ENCODE measurements at places on chromosomes 3 and 15.

- no peak for DNase-seq
Measured at GRCh38 chr3:42057561-42058211, 33.5 kb upstream of the TRAK1 start.

DNA sequence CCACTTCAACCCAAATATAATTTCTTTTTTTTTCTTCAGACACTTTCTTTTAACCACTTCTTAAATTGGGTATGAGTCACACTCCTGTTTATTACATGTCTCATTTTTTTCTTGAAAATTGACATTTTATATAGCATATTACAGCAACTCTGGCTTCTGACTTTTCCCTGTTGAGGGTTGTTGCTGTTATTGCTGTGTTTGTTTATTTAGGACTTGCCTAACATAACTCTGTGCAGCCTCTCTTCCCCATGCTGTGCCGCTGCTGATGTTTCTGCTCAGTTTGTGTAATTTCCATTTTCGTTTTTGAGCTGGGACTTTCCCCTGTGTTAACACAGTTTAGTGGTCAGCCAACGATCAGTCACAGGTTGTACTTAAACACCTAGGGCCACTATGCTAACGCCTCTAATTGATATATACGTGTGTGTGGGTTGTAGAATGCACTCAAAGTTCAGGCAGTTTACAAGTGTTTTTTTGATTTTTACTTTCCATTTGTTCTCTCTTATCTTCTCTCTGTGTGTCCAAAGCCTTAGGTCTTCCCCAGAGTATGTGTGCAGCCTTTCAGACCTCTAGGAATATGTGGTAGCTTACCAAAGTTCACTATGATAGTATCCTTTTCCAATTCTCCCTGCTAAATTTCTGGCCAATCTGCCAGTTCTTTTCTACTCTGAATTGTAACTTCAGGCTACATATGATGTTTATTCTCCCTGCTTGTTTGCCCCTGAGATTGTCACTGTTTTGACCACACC, 337.2 kb downstream of the ZBTB20 start:
- no peak for DNase-seq

GRCh38 chr3:13087320-13087990, 14.2 kb upstream of the IQSEC1 start:
- no peak for DNase-seq

- no peak for DNase-seq
Measured at GRCh38 chr3:50355829-50356552, 3.3 kb downstream of the TMEM115 start.

DNA sequence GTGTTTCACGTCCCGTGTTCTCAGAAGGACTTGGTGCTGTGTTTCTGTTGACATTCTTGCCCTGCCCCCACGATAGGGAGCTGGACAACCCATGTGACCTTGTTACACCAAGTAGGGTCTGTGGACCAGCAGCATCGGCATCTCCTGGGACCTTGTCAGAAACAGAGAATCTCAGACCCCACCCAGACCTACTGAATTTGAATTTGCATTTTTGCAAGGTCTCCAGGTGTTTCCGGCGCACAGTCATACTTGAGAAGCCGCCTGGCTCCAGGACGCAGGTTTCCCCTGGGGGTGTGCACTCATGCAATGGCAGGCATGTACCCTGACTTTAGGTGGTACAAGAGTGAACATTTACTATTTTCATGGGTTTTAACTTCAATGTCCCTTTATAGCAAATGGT, 117.9 kb downstream of the TLE3 start:
- no peak for DNase-seq

DNA sequence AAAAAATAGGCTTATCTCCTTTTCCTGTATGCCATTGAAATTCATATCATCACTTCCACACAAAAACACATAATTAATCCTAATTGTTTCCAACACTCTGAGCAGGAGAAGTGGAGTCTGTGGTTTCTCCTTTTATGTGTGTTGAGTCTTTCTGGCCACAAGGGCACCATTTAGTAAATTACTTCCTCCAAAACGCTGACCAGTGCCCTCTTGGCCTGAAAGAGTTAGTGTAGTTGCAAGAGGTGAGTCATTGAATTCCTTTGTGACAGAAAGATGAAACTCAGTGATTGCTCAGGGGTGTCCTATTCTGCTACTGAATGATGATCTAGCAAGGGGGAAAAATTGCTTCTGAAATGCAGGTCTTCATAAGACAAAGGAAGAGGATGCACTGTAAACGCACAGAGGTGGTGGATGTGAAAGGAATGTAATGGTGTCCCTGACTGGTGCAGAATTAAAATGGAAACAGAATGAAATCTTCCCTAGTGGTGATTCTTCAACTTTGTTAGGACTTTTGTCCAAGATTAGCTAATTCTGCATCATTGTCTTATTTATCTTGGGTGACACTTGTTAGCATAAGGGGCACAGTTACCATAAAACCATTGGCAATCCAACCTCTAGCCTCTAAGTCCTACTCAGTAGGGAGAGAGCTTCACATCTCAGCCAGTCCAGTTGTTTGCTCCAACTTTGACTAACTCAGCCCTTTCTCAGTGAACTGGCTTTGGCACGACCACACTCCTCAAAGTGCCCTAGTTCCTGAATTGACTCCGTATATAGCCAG, 208.4 kb upstream of the NANOGP8 start:
- DNase-seq: no peak

- DNase-seq: no peak
Measured at GRCh38 chr15:73308305-73308704, 60.5 kb downstream of the HCN4 start.

- DNase-seq: no peak
Measured at GRCh38 chr15:48021336-48022086, 99.3 kb upstream of the SLC24A5 start.

DNA sequence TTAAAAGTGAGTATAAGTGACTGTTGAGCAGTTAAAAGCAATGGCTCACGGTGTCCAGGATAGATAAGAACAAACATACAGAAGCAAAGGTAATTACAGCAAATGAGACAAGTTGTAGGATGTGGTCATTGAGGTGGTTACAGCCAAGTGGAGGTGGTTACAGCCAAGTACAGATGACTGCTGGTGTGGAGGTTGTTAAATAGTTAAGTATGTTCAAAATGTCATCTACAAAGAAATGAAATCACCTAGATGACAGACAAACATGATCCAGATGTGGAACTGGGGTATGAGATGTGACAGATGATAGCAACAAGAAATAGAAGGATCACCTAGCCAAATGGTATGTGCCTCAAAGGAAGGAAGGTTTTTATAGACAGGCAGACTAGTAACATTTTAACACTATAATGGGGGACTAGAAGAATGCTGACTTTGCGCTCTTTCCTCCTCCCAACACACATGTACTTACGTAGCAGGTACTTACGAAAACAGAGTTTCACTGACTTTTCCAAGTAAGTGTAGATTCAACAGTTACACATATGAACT, 6.8 kb upstream of the ANKRD28 start:
- no peak for DNase-seq

- DNase-seq: no peak
Measured at GRCh38 chr15:69734699-69735098, 282.1 kb downstream of the RPLP1 start.

- DNase-seq: no peak
Measured at GRCh38 chr3:62238003-62238402, 135.3 kb downstream of the FEZF2 start.

DNA sequence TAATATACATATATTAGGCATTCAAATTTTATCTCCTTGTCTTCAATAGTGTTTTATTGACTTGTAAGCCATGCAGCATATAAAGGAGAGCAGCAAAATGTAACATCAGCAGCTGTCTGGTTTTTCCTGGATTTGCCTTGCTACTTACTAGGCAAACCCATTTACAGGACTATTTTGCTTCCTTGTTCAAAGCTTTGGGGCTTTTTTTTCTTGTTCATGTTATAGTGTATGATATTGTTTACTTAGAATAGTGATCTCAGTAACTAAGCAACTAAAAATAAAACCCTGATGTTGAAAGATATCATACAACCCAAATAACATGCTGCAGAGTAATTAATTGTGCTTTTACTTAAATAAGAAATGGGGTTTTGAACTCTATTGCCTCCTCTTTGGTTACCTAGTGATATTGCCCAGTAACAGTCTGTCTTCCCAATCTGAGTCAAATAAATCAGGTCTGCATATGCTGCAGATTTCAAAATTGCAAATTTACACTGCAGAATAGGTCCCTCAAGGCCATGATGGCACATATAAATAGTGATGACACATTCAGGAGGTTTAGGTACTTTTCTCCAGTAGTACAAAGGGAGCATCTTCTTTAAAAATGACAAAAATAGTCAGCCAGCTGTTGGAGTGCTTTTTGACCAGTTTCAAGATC, 578.1 kb upstream of the NECTIN3 start:
- no peak for DNase-seq

- no peak for DNase-seq
Measured at GRCh38 chr3:143200001-143200924, 80.7 kb downstream of the CHST2 start.

- DNase-seq: no peak
Measured at GRCh38 chr3:9777694-9778021, 7.9 kb upstream of the CAMK1 start.

- DNase-seq: no peak
Measured at GRCh38 chr15:65804252-65804931, 12.3 kb upstream of the DENND4A start.

GRCh38 chr15:47186075-47186474, 531.2 kb upstream of the SEMA6D start:
- DNase-seq: no peak

DNA sequence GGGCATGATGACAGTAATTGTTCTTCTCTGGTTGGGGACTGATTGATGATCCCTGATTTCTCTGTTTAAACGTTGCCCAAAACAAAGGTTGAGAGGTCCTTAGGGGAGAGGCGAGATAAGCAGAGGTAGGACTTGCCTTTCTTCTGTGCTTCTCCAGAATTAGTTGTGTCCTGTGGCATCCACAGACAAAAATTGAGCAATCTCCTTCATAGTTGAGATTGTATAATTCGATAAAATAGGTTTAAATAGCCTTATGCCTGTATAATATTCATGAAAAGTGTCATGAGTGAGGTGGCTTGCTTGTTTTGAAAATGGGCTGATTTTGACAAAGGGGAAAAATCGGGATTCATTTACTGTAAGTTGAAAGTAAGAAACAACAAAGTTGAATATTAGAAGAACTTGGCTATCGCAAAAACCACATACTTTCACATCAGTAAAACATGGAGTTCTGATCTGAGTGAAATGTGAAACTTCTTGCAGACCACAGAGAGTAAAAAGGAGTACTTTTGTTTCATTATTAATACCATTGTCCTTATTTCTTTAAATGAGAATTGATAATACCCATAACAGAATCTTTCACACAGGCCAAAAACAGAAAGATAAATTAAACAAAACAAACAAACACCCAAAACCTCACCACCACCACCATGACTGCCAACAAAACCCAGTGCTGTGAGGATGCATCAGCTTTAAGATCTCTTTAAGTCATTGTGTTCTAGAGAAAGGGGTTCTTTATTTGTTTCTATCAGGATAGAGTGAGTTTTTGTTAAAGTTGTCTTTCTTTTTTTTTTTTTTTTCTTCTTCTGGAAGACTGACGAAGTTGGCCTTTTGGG, 155.7 kb downstream of the LPP start:
- DNase-seq: no peak

GRCh38 chr15:39491886-39492490, 88.9 kb upstream of the THBS1 start:
- no peak for DNase-seq

DNA sequence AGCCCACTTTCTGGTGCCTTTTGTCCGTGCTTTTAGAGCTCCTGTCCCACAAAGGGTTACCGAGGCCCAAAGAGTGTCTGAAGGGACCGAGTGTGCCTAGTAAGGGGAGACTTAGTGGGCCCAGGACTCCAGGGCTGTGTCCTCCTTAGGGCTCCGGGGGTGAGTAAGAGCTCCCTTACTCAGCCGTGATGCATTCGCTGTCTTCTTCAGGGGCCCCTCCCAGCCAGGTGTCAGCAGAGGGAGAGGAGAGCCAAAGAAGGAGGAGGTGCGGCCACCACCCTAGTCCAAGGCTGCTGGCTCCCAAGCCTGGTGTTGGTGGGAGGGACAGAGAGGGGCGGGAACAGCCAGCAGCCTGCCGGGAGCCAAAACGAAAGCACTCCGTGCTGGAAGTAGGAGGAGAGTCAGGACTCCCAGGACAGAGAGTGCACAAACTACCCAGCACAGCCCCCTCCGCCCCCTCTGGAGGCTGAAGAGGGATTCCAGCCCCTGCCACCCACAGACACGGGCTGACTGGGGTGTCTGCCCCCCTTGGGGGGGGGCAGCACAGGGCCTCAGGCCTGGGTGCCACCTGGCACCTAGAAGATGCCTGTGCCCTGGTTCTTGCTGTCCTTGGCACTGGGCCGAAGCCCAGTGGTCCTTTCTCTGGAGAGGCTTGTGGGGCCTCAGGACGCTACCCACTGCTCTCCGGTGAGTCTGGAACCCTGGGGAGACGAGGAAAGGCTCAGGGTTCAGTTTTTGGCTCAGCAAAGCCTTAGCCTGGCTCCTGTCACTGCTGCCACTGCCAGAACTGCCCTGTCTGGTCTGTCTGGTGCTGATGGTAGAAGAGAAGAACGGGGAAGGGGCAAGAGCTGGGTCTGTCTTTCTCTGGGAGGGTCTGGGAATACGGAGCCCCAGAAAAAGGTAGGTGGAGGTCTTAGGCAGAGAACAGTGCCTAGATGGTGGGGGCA, at the start of gene IL17RC:
IL17RC (plus strand) TSS at position 365 of the 947 bp plus-strand sequence; CDS start at position 583, 218 bp downstream.
- DNase-seq: peak; percentile 36

DNA sequence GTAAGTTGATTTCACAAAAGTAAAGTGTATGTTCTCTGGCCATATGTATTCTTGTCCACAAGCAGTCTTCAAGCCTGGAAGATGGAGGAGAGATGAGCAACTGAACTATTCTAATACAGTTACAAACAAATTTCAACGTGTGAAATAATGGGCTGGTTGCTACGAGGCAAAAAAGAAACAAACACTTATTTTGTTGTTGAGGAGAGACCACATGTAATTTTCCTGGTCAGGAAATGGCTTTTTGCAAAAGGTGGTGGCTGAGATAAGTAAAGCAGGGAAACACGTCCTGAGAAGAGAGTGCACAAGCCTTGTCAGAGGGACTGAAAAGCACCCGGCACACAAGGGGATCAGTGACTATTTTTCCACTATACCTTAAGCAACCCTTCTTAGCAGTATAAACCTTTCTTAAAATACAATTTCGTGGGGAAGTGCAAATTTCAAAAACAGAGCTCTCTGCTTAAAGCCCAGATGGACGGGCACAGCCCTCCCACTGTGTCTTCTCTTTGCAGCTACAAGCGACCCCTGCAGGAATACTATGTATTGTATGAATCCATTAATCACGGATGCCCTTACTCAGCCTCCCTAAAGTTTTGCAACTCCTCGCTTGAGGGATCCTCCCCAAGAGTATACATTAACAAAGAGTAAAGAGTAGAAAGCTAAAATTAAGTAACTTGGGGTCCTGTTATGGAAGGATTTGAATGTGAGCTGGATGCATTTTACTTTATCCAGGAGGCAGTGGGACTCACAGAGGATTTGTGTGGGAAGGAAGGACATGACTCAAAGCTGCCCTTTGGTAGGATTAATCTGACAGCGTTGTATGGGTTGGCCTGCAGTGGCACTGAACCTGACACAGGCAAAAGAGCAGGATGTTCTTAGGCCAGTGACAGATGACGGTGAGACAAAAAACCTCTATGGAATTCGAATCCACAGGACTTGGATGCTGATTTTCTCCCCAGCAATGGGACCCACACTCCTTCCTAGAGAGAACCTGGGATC, 253.7 kb downstream of the IL5RA start:
- DNase-seq: no peak

- no peak for DNase-seq
Measured at GRCh38 chr3:184965639-184966430, 153.9 kb downstream of the VPS8 start.

- no peak for DNase-seq
Measured at GRCh38 chr3:124627501-124627908, 102.7 kb upstream of the UMPS start.

- no peak for DNase-seq
Measured at GRCh38 chr3:142913432-142913831, 24.5 kb upstream of the PCOLCE2 start.

Measured in activated T-cell treated with anti-CD3 and anti-CD28 coated beads for 48 hours (primary cell).